ENCODE measurements at places on chromosomes 6 and 20.
A peak's percentile ranks its signal among the peaks of the same experiment; 100 is the strongest.

DNA sequence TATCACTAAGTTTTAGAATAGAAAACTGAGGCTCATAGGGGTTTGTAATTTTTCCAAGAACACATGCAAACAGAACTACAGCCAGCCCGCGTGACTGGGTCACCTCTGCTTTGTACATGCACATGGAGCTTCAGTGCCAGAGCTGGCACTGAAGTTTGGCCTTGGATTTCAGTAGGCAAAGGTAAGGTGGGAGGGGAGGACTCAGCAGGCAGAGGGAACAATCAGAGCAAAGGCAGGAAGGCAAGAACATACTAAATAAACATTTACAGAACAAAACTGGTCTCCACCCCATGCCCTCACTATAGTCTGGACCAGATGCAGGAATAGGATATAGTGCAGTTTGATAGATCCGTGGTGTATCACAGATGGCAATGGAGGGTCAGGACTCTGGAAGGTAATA lies 13.6 kb upstream of the ABRACL start:
- DNase-seq, result no peak

- peak; percentile 29 for DNase-seq
Measured at GRCh38 chr6:148203970-148204369, 138.7 kb upstream of the SASH1 start.

GRCh38 chr6:37155394-37156312 lies 14.3 kb upstream of the PIM1 start:
- no peak for DNase-seq

GRCh38 chr6:150865043-150865405 lies 478 bp upstream of the MTHFD1L start:
- no peak for DNase-seq

- DNase-seq, result no peak
Measured at GRCh38 chr6:22697306-22697705, 127.9 kb downstream of the HDGFL1 start.
